Stimulated activated CD4-positive, alpha-beta T cell treated with anti-CD3 and anti-CD28 coated beads, Interleukin-2, amount 100 ng/mL, for 48 hours (primary cell): ENCODE measurements at places on chromosomes 2 and 18.

DNA sequence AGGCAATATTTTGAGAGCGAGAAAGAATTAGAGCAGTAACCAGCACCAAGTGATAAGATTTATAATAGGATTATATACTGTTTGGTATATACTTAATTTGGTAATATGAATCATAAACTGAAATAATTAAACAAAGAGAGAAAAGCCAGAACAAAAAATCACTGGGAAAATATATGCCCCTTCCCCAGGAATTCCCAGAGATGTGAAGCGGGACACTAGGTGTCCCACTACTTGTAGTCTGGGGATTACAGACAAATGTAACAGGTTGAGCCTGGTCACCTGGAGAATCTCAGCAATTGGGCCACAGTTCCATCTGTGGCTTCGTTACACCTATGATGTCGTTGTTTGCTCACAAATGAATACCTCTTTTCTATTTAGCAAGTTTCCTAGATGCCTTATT, 256.1 kb upstream of the CHAC2 start:
- DNase-seq: no peak

DNA sequence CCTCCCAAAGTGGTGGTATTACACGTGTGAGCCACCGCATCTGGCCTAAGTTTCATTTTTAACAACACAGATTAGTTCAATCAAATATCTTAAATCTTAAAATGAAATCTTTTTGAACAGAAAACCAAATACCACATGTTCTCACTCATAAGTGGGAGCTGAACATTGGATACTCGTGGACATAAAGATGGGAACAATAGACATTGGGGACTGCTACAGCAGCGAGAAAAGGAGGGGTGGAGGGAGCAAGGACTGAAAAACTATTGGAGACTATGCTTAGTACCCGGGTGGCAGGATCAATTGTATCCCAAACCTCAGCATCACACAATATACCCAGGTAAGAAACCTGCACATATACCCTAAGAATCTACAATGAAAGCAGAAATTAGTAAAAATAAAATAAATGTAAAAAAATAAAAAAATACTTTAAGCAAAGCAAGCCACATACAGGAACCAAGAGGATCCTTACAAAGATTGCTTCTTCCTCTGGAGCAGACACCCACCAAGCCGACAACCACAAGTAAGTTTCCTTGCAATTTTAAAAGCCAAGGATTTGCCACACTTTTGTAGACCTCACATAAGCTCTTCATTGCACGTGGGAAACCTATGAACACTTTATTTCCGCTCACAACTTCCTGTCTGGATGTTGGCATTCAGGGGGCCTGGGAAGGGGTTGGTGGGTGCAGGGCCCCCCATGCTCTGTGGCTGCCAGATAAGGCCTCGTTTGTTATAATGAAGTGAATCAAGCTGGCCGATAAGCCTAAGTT, 147.9 kb downstream of the MYCN start:
- no peak for DNase-seq

- DNase-seq: no peak
Observed at GRCh38 chr2:46706264-46706983, 209.2 kb downstream of the MCFD2 start.

GRCh38 chr2:161020437-161020836, 139.8 kb upstream of the TANK start:
- DNase-seq: no peak

- DNase-seq: no peak
Observed at GRCh38 chr18:61941948-61942471, 49.2 kb upstream of the RNF152 start.

DNA sequence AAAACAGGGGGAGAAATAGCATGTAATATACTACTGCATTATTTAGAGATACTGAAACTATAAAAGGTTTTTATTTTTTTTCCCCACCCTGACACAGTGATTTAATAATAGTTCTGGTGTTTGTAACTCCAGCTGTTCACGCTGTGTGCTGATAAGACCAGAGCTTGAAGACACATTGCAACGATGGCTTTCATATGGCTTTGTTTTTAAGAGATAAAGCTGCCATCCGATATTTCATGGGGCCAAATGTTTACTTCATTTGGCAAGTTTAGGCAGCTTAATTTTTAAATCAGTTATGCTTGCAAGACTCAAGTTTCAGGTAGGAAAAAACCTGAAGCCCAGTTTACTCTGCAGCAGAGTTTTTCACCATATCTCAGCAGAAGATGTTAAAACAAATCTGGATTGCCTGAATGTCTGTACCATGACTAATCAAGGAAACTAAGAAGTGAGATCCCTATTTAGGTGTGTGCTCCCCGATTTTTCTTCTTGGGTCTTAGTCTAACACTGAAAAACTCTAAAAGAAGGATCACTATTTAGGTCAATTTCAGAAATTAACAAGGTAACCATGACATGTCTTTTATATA, 508.6 kb downstream of the PARD3B start:
- DNase-seq: no peak

DNA sequence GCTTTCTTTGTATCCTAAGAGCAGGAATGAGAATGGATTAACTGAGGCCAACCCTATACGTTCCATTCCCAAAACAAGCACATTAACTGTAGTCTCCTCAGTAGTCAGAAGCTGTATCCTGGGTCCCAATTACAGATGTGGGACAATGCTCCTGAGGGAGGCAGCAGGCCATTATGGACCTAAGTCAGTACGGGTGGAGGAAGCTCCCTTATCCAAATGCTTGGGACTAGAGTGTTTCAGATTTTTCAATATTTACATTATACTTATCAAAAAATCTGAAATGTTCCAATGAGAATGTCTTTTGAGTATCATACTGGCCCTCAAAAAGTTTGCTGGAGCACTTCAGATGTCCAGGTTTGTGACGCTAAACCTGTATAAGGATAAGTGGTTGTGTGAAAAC, 90.1 kb downstream of the PRELID3A start:
- DNase-seq: no peak
